ENCODE measurements at places on chromosomes 11 and 22. TPM values are rescaled to one million over a fixed set of nuclear protein-coding genes. Genes with fewer than 3 reads are reported as not detected.

DNA sequence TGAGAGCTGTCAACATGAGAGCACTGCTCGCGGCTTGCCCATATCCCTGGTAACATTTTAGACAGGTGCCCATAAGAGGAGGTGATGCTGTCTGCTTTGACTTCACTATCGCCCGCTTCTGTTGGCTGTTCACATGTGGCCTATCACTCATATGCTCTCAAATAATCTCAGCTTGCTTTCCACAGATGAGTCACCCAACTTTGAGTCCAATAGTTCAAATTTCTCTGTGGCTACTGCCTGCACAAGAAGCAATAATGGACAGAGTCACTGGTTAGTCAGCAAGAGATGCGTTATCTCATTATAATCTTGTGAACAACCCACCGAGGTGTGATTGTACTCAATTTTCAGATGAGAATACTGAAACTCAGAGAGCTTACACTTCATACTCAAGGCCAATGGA lies 1714.1 kb downstream of the LRRC4C start:
- DNase-seq, result no peak
- no peaks in the 10 kb centered on the region for H3K27me3 ChIP-seq
- H3K4me3 ChIP-seq, result no peak overlapping the region
- no peaks in the 10 kb centered on the region for H3K4me1 ChIP-seq
- no peak overlapping the region for H3K27ac ChIP-seq

DNA sequence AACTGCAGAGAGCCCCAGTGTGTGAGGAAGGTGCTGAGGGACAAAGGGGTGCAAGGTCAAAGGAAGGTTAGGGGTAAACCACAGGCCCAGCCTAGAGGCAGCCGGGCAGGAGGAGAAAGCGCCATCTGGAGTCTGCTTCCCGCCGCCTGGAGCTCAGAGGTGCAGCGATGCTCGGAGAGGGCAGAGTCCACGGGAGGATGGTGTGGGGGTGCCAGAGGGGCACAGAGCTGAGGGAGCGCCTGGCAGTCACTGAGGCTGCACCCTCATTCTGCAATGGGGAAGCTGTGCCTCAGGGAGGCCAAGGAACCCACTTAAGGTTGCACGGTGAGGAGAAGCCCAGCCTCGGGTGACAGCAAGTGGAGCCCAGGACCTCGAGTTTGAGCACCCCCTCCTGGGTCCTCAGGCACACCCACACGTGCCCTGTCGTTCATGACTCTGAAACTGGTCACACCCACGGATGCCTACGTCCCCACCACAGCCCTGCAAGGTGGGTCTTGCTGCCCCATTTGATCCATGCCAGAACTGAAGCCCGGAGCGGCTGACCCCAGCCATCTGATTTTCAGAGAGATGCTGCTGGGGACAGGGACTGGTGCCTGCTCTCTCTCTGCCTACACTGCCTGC lies 1.6 kb downstream of the IL2RB start:
- H3K36me3 ChIP-seq, result no peaks in the 10 kb centered on the region
- no peak for DNase-seq
- H3K4me1 ChIP-seq, result no peaks in the 10 kb centered on the region
- no peaks in the 10 kb centered on the region for H3K27me3 ChIP-seq

DNA sequence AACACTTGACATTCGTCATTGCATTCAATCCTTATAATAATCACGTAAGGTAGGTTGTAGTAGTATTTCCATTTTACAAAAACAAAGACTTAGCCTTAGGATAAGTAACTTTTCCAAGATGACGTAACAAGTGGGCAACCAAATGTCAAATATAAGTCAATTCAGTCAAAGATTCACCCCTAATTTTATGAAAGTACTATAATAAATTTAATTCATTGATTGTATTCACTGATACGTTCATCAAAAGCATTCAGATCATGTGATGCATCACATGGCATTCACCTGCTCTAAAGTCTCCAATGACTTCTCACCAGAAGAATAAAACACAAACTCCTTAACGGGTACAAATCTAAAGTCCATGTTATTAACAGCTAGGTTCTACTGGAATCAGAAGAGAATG lies 2.1 kb downstream of the KIF18A start:
- no peaks in the 10 kb centered on the region for H3K36me3 ChIP-seq
- H3K27ac ChIP-seq, result no peak overlapping the region
- DNase-seq, result no peak

DNA sequence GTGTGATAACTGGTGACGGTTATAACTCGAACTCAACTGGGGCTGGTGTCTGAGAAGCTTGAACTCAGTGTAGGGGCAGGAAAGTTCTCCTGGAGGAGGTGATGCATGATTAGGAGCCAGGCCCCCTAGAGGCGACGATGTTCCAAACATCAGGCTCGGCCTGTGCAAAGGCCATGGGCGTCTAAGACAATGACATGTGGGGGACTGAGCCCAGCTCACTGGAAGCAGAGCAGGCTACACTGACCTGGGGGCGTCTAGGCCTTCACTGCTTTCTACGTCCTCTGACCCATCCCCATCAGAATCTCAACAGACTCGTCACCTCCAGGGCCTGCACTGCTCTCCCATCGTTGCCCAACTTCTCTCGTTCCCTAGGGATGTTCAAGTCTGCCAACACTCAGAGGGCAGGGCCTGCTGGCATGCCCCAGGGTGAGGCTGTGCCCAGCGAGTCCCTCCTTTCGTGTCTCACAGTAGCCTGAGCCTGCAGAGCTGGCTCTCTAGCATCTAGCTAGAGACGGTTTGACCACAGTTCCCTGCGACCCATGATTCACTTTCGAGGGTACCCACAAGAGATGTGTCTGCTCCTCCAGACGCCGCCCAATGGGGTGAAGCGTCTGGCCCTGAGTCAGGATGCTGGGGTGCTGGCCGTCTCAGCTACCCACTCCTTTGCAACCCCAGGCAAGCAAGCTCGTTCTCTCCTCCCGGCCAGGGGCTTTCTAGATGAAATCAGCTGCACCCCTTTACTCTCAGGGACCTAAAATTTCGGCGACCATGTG lies 1.1 kb upstream of the ATG16L2 start:
- no peak for DNase-seq
- H3K27me3 ChIP-seq, result no peaks in the 10 kb centered on the region
- no peak overlapping the region for H3K27ac ChIP-seq
- no peaks in the 10 kb centered on the region for H3K4me1 ChIP-seq
- no peaks in the 10 kb centered on the region for H3K36me3 ChIP-seq

GRCh38 chr22:32082331-32082730 lies 39.3 kb downstream of the SLC5A1 start:
- no peak for DNase-seq
- peaks cover 14% of the 10 kb centered on the region for H3K4me1 ChIP-seq
- H3K36me3 ChIP-seq, result no peaks in the 10 kb centered on the region
- H3K27ac ChIP-seq, result no peak overlapping the region

DNA sequence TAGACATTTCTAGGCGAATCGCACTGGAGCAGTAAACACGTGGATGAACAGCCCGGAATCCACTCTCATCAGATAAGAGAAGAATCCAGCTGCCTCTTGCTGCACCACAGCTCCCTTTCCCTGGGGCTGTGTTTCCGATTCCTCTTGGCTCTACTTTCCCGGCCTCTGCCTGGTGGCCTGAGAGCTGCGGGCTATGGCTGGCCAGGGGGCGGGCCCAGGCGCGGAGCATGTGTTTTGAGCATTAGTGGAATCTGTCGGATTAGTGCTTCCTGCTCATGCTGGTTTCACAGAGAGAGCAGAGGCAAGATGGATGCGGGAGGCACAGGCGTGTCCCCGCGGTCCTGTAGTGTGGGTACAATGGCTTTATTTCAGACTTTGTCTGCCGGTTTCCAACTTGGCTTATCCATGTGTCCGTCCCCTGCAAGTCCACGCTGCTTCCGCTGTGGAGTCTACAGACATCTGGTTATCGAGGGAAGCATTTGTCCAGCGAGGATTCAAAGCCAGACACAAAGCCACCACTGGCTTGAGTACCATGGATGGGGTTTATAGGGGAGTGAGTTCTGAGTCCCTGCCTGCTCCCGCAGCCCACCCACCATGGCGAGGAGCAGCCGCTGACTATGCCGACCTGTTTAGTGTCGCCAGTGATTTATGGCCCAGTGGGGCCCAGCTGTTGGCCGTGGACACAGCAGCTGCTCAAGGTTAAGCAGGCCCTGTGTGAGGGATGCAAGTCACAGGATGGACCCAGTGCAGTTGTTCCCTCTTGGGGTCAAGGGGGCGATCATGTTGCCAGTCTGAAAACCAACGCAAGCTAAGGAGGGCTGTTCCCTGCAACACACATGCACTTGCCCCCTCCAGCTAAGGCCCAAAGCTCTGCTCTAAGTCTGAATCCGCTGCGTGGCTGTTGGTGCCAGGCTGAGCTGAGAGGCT lies 43.3 kb upstream of the EP300 start:
- H3K27me3 ChIP-seq, result no peaks in the 10 kb centered on the region
- no peaks in the 10 kb centered on the region for H3K36me3 ChIP-seq
- peak; percentile 91 for DNase-seq
- H3K4me1 ChIP-seq, result no peaks in the 10 kb centered on the region
- no peak overlapping the region for H3K27ac ChIP-seq

- no peaks in the 10 kb centered on the region for H3K27me3 ChIP-seq
- peaks cover 4% of the 10 kb centered on the region for H3K36me3 ChIP-seq
- H3K4me3 ChIP-seq, result no peak overlapping the region
- no peak overlapping the region for H3K27ac ChIP-seq
- DNase-seq, result no peak
Observed at GRCh38 chr11:3036419-3036818, 20.8 kb downstream of the CARS1 start.

- H3K4me1 ChIP-seq, result peaks cover 4% of the 10 kb centered on the region
- peak overlapping the region; percentile 32 for H3K4me3 ChIP-seq
- H3K36me3 ChIP-seq, result no peaks in the 10 kb centered on the region
Observed at GRCh38 chr22:45008751-45009605, 827 bp downstream of the PHF21B start.

GRCh38 chr11:18012122-18012905 lies 533 bp downstream of the SERGEF start:
- H3K4me3 ChIP-seq, result peak overlapping the region; percentile 48
- no peaks in the 10 kb centered on the region for H3K4me1 ChIP-seq
- no peaks in the 10 kb centered on the region for H3K27me3 ChIP-seq
- DNase-seq, result peak; percentile 56
- no peaks in the 10 kb centered on the region for H3K36me3 ChIP-seq

- H3K27me3 ChIP-seq, result no peaks in the 10 kb centered on the region
- H3K4me3 ChIP-seq, result no peak overlapping the region
- H3K27ac ChIP-seq, result no peak overlapping the region
- H3K36me3 ChIP-seq, result no peaks in the 10 kb centered on the region
Observed at GRCh38 chr22:48534395-48534958, 1293.2 kb downstream of the BRD1 start.

DNA sequence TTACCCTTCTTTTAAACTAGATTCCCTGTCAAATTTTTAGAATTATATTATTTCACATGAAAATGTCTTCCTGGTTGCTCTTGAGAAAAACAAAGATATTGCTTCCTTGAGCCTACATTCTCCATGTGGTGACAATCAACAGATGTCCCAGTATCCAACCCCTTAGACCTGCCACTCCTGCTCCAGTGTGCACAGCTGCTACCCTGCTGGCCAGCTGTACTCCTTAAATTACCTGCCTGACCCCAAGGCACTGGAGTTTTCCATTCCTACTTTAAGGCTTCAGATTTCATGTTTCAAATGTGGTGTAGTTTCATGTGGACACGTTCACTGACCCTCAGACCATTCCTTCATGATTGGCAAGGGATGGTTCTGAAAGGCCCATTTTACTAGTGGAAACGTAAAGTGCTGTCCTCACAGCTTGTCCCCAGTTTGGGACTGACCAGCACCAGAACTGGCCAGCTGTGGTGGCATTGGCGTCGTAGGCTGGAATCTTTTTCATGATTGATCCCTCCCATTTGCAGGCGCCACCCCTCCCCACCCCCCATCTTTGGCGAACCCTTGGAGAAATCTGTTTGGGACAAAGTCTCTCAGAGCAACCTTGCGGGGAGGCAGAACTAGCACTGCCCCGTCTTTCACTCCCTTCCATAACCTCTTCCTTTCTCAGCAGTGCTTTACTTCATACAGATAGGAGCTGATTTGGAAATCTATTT lies 123.5 kb downstream of the DBX1 start:
- no peaks in the 10 kb centered on the region for H3K27me3 ChIP-seq
- peaks cover 2% of the 10 kb centered on the region for H3K36me3 ChIP-seq
- H3K4me1 ChIP-seq, result peaks cover 5% of the 10 kb centered on the region
- H3K4me3 ChIP-seq, result no peak overlapping the region
- peak overlapping the region; percentile 10 for H3K27ac ChIP-seq

DNA sequence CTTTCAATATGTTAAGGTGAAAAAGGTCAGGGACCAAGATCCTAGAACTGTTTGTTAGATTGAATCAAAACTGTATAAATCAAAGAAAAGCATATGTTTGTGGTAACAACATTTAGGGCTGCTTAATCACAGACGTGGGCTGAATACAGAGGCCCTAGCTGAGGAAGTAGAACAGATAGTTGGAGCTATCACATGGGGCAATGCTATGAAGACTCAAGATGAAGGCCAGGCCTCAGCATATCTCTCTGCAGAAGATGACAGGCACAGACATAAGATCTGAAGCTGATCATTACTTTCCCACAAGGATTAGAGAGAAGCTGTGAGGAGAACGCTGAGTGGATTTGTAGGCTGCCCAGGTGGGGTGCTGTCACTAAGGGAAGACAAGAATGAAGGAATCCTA lies 158.6 kb upstream of the CARD18 start:
- no peak overlapping the region for H3K27ac ChIP-seq
- no peak for DNase-seq
- no peaks in the 10 kb centered on the region for H3K27me3 ChIP-seq
- no peaks in the 10 kb centered on the region for H3K36me3 ChIP-seq

- H3K36me3 ChIP-seq, result no peaks in the 10 kb centered on the region
- DNase-seq, result peak; percentile 89
- H3K27ac ChIP-seq, result no peak overlapping the region
- H3K4me3 ChIP-seq, result no peak overlapping the region
- H3K27me3 ChIP-seq, result no peaks in the 10 kb centered on the region
Observed at GRCh38 chr11:19398772-19399527, 158.2 kb upstream of the E2F8 start.

- H3K4me1 ChIP-seq, result no peaks in the 10 kb centered on the region
- H3K4me3 ChIP-seq, result no peak within 1 kb of the TSS
- no peak for DNase-seq
- H3K27me3 ChIP-seq, result no peaks in the 10 kb centered on the region
- no peak within 1 kb of the TSS for H3K27ac ChIP-seq
- H3K36me3 ChIP-seq, result no peaks in the 10 kb centered on the region
Observed at GRCh38 chr11:394034-394857, at the start of gene PKP3. PKP3 (plus strand) TSS chr11:394209; CDS start chr11:394293, 84 bp downstream.

GRCh38 chr22:49687333-49687732 lies 140.3 kb downstream of the BRD1 start:
- no peaks in the 10 kb centered on the region for H3K36me3 ChIP-seq
- no peak overlapping the region for H3K4me3 ChIP-seq
- no peak for DNase-seq
- H3K27ac ChIP-seq, result no peak overlapping the region
- no peaks in the 10 kb centered on the region for H3K27me3 ChIP-seq
- no peaks in the 10 kb centered on the region for H3K4me1 ChIP-seq

CAPRIN1 gene
- total RNA-seq, result 174 TPM

ACTN3 gene
- total RNA-seq, result 0.16 TPM

ENTHD1 gene
- not detected for total RNA-seq

FAM181B gene
- 1.3 TPM for total RNA-seq

HTR3A gene
- total RNA-seq, result 1.1 TPM

ME3 gene
- total RNA-seq, result 13.2 TPM

CSNK2A3 gene
- 3.8 TPM for total RNA-seq

Data from kidney (tissue), 22 donors.